ENCODE measurements at places on chromosomes 1 and 21. TPM values are rescaled to one million over a fixed set of nuclear protein-coding genes. Genes with fewer than 3 reads are reported as not detected.

Gene ZNF683
- 2.4 TPM for total RNA-seq

Gene STYXL2
- not detected for total RNA-seq

Gene LCE6A
- total RNA-seq: not detected

Gene FAM177B
- total RNA-seq: not detected

Gene MYOG
- not detected for total RNA-seq

Gene RAB7B
- total RNA-seq: 0.29 TPM

Gene RNU1-4
- total RNA-seq: 1,300 TPM

DNA sequence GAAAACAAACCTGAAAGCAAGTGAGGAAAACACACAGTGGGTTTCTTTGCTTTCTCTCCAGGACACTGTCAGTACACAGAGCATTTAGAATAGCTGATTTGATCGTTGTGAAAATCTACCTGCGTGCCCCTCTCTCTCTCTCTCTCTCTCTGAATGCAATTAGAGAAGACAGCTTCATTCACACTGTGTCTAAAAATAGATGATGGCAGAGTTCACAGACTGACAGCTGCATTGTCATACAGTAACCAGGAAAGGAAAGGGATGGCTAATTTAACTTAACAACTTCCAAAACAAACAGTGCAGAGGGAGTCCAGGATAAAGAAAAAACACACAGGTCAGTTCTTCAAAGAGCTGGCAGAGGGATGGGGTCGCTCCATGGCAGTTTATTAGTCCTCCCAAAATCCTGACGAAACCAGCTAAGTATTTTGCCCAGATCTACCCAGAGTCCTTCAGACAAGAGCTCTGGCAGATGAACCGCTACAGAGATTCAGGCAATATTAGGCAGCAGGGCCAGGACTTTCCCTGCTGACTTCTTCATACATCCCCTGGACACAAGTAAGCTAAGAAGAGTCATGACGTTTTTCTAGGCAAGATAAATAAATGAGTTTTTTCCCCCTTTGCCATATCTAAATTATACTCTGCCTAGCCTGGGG lies 58.9 kb downstream of the WLS start:
- no peak overlapping the region for H3K27ac ChIP-seq
- H3K36me3 ChIP-seq: no peaks in the 10 kb centered on the region
- no peak overlapping the region for H3K4me3 ChIP-seq
- no peaks in the 10 kb centered on the region for H3K4me1 ChIP-seq

GRCh38 chr1:28248273-28249012 lies 10.9 kb upstream of the SESN2 start:
- no peaks in the 10 kb centered on the region for H3K36me3 ChIP-seq
- H3K27ac ChIP-seq: peak overlapping the region; percentile 88
- peak; percentile 71 for DNase-seq

DNA sequence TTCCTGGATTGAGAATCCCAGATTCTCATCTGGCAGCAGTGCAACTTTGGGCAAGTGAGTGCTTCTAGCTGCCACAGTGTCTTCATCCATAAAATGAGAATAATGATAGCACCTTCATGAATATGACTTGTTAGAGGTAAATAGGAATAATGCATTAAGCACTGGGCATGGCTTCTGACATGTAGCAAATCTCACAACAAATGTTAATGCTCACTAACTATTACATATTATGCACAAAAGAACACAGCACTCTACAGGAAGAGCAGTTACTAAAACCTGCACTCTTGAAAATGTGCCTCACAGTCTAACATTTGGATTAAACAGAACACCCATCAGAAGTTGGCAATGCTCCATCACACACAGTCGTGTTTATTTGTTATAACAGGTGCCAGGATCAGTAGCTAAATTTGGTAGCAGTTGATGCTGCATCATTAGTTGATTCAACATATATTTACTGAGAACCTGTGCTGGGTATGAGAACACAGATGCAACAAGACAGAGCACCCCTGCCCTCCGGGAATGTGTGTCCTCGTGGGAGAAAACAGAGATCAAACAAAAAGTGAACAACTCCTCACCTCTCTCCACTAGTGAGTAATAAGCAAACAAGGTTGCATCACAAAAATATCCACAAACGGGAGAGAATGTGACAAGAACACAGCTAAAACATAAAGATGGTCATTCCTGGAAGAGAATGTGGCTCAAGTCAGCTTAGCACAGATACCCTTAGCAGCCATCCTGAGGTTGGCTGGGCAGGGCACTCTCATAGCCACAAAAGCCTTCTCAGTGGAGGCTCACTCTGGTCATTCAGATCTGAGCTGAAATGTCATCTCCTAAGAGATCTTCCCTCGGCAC lies 26.2 kb upstream of the LBR start:
- no peaks in the 10 kb centered on the region for H3K27me3 ChIP-seq
- H3K27ac ChIP-seq: no peak overlapping the region
- no peak overlapping the region for H3K4me3 ChIP-seq
- no peak for DNase-seq
- no peaks in the 10 kb centered on the region for H3K36me3 ChIP-seq

DNA sequence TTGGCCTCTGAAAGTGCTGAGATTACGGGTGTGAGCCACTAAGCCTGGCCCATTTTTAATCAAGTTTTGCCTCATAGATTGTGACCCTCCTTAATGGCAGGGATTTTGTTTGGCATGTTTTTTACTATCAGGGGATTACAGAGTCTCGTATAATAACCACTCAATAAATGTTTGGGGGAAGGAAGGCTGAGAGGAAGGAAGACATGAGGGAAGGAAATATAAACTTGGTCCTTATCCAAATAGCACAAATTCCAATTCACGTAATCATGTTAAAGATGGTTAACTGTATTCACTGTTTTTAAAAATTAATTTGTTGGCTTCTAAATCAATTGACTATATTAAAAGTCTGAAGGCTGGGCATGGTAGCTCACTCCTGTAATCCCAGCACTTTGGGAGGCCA lies 30.9 kb upstream of the SERTAD4 start:
- H3K4me1 ChIP-seq: no peaks in the 10 kb centered on the region
- H3K27ac ChIP-seq: no peak overlapping the region
- DNase-seq: no peak
- no peak overlapping the region for H3K4me3 ChIP-seq
- H3K36me3 ChIP-seq: no peaks in the 10 kb centered on the region

- H3K4me1 ChIP-seq: no peaks in the 10 kb centered on the region
- no peak overlapping the region for H3K27ac ChIP-seq
- no peak overlapping the region for H3K4me3 ChIP-seq
Measured at GRCh38 chr21:27648560-27648959, 681.7 kb upstream of the ADAMTS5 start.

GRCh38 chr1:40399984-40400704 lies 26.6 kb downstream of the SMAP2 start:
- H3K4me3 ChIP-seq: peak overlapping the region; percentile 22
- no peaks in the 10 kb centered on the region for H3K27me3 ChIP-seq
- H3K36me3 ChIP-seq: no peaks in the 10 kb centered on the region
- DNase-seq: no peak
- no peak overlapping the region for H3K27ac ChIP-seq

DNA sequence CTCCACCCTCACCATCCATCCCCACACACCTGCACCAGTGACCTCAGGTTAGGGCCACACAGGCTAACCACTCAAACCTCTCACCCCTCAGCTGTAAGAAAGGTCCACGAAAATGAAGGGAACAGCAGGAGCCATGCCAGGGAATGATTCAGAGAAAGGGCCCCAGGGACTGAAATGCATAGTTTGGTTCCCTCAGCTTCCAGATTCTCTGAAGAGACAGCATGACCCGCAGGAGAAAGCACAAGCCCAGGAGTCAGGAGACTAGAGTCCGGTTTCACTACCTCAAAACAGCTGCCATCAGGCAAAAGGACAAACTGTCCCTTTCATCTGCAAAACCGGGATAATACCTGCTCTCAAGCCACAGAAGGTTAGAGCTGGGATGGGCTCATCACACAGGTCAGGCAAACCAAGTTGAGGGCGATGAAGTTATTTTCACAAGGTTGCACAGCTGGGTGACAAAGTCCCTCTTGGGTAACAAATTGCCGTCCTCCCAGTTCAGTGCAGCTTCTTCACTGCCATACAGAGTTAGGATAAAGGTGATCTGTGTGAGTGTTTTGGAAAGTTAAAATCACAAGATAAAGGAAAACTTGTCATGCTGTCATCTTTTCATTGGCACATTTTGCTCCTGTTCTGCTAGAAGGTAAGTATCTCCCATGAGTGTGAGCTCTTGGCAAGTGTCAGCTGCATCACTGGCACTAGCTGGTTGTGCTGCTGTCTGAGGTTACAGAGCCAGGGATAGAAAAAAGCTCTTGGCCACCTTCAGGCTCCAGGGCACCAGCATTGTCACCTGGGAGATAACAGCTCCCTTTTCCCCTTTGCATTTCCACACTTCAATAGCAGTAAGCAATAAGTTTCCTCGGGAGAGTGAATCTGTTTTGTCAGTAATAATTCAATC lies 120.4 kb downstream of the KCNH1 start:
- H3K27me3 ChIP-seq: no peaks in the 10 kb centered on the region
- H3K4me1 ChIP-seq: no peaks in the 10 kb centered on the region
- no peak for DNase-seq
- H3K27ac ChIP-seq: no peak overlapping the region
- no peak overlapping the region for H3K4me3 ChIP-seq

GRCh38 chr1:154750681-154751665 lies 119.1 kb downstream of the KCNN3 start:
- H3K27ac ChIP-seq: no peak overlapping the region
- peaks cover 29% of the 10 kb centered on the region for H3K4me1 ChIP-seq
- no peaks in the 10 kb centered on the region for H3K27me3 ChIP-seq

- H3K27ac ChIP-seq: peak overlapping the region; percentile 76
- DNase-seq: no peak
- peaks cover 4% of the 10 kb centered on the region for H3K4me1 ChIP-seq
Measured at GRCh38 chr1:148263906-148264255, 111.8 kb upstream of the NBPF11 start.

DNA sequence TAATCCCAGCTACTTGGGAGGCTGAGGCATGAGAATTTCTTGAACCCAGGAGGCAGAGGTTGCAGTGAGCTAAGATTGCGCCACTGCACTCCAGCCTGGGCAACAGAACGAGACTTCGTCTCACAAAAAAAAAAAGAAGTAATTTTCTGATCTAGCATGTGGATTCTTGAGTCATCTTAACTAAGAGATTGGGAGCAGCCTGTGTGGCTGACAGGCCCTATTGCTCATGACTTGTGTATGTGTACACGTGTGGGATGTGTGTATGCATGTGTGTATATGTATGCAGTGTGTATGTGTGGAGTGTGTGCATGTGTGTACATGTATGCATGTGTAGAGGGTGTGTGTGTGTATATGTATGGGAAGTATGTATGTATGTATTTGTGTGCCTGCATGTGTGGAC lies 29.5 kb downstream of the DOP1B start:
- H3K36me3 ChIP-seq: no peaks in the 10 kb centered on the region
- no peak overlapping the region for H3K4me3 ChIP-seq
- H3K4me1 ChIP-seq: peaks cover 9% of the 10 kb centered on the region
- H3K27ac ChIP-seq: no peak overlapping the region
- H3K27me3 ChIP-seq: no peaks in the 10 kb centered on the region

- no peaks in the 10 kb centered on the region for H3K36me3 ChIP-seq
- no peak overlapping the region for H3K4me3 ChIP-seq
- no peaks in the 10 kb centered on the region for H3K4me1 ChIP-seq
- no peaks in the 10 kb centered on the region for H3K27me3 ChIP-seq
- H3K27ac ChIP-seq: no peak overlapping the region
Measured at GRCh38 chr1:63545780-63546179, 22.5 kb downstream of the EFCAB7 start.

DNA sequence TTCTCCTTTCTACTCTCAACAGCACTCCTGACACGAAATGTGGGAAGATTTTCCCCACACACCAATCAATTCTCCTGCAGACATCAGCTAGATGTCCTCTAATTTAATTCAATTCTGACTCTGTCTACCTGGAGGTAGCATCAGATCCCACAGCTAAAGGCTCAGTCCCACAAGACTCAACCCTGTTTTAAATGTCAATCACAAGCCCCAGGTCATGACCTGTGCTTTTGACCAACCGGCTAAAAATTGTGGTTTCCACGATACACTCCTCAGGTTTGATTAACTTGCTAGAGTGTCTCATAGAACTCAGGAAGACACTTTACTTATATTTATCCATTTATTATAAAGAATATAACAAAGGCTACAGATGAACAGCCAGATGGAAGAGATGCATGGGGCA lies 27.4 kb downstream of the IL23R start:
- no peaks in the 10 kb centered on the region for H3K27me3 ChIP-seq
- no peak overlapping the region for H3K27ac ChIP-seq
- no peak for DNase-seq
- peaks cover 14% of the 10 kb centered on the region for H3K4me1 ChIP-seq

- H3K27ac ChIP-seq: no peak overlapping the region
- H3K36me3 ChIP-seq: no peaks in the 10 kb centered on the region
- H3K4me1 ChIP-seq: no peaks in the 10 kb centered on the region
- H3K4me3 ChIP-seq: no peak overlapping the region
- no peak for DNase-seq
Measured at GRCh38 chr1:160020196-160020595, 11.6 kb downstream of the PIGM start.

GRCh38 chr1:237396426-237396825 lies 354.4 kb downstream of the RYR2 start:
- no peak overlapping the region for H3K27ac ChIP-seq
- no peaks in the 10 kb centered on the region for H3K4me1 ChIP-seq
- DNase-seq: no peak
- no peaks in the 10 kb centered on the region for H3K27me3 ChIP-seq
